Activated T-helper 1 cell treated with anti-CD3 and anti-CD28 coated beads, Interleukin-12 subunit alpha, Interleukin-12 subunit beta, Interleukin-2, Interleukin-4 antibody, amounts not matched to agents 30 ng/mL and 10 ng/mL and 1 ng/mL, durations not matched to agents 14 hours and 24 hours and 36 hours (primary cell): ENCODE measurements at places on chromosomes 3 and 15.

DNA sequence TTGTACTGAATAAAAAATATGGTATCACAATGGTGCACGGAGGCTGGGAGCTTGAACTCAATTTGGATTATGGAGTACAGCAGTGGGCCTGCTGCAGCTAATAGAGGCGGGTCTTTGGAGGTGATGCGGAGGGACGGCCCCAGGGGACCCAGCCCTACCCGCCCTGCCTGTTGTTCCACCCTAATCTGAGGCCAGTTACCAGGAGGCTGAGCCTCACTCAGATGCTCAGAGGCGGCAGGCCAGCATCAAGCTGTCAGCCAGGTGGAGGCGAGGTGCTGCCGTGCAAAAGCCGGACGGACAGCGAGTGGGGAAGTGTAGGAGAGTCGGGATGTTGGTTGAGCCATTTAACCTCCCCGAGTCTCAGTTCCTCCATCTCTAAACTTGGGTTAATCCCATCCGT, 218.5 kb upstream of the RGMA start:
- DNase-seq, result no peak

DNA sequence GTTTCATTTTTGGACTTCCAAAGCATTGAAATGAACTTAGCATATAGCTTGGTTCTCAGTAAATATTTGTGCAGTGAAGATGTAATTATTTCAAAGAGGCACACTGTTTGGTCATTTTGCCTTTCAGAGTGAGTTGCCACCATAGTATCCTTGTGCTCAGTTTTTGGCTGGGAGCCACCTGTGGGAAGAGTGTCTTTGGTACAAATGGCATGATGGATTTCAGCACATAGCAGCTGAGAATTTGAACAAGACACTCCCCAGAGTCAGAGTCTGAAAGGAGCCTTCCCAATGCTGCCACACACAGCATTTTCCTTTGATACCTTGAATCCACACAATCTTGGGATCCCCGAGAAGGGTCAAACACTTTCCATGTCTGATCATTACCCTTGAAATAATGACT, 897.2 kb upstream of the ARPP21 start:
- DNase-seq, result no peak

- no peak for DNase-seq
Observed at GRCh38 chr3:149226776-149227175, 5.1 kb upstream of the CP start.

DNA sequence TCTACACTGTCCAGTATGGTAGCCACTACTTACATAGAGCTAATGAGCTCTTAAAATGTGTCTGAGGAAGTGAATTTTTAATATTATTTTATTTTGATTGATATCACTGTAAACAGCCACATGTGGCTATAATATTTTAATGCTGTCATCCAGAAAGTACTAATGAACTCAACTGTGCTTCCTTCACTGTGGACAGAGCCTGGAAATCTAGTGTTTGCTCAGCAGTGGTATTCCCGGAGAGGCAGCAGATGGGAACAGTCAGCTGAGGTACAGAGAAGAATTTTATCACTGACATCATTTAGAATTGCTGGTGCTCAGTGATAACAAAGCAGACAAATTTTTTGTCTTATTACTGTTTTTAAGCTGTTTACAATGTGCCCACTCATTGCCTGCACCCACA, 68.7 kb upstream of the ACP3 start:
- DNase-seq, result no peak

DNA sequence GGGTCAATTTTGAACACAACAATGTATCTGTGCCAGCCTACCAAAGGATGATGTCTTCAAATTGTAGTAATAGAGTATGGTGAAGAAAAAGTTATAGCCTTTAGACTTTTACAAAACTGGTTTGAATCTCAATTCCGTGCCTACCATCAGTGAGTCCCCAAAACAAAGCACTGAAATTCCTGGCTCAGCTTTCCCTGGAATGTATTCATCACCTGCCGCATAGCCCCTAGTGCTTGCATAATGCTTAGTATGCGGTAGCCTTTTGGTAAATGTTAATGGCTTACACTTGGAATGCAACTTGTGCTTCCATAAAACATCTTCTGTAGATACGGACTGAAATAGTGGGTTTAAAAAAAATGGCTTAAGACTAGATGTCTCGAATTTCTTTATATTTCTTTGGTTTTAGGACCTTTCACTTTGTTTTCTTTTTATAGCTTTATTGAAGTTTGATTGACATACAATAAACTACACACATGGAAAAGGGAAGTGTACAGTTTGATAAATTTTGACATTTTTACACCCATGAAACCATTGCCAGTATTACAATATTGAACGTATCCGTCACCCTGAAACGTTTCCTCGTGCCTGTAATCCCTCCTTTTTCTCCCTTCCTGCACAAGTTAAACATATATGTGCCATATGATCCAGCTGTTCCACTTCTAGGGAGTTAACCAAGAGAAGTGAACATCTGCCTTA, 12.1 kb downstream of the SACM1L start:
- no peak for DNase-seq
